Activated B cell treated with CpG ODN at 0.5 μM for 24 hours (primary cell): ENCODE measurements at places on chromosomes 2 and 18.

DNA sequence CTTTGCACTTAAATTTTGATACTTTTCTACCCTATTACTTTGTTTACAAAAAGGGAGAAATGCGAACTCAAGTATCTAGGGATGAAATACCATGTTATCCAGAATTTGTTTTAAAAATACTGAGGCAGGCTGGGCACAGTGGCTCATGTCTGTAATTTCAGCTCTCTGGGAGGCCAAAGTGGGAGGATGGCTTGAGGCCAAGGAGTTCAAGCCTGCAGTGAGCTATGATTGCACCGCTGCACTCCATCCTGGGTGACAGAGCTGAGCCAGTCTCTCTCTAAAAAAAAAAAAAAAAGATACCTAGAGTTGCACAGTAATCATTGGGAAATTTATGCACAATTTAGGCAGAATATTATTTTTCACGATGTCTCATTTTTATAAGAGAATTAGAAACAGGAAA lies 12.4 kb upstream of the VAPA start:
- no peak for DNase-seq
- peaks cover 10% of the 10 kb centered on the region for H3K27me3 ChIP-seq
- H3K36me3 ChIP-seq = no peaks in the 10 kb centered on the region
- no peak overlapping the region for H3K4me3 ChIP-seq

- no peak overlapping the region for H3K27ac ChIP-seq
- H3K36me3 ChIP-seq = peaks cover 69% of the 10 kb centered on the region
- H3K27me3 ChIP-seq = no peaks in the 10 kb centered on the region
- DNase-seq = no peak
- no peaks in the 10 kb centered on the region for H3K4me1 ChIP-seq
Measured at GRCh38 chr2:232802091-232802490, 25.7 kb upstream of the KCNJ13 start.

- H3K27me3 ChIP-seq = no peaks in the 10 kb centered on the region
- no peak for DNase-seq
- no peak overlapping the region for H3K27ac ChIP-seq
- H3K36me3 ChIP-seq = no peaks in the 10 kb centered on the region
- H3K4me3 ChIP-seq = no peak overlapping the region
Measured at GRCh38 chr2:79860228-79861058, 347.6 kb downstream of the CTNNA2 start.

- H3K4me3 ChIP-seq = no peak overlapping the region
- no peaks in the 10 kb centered on the region for H3K4me1 ChIP-seq
- DNase-seq = no peak
- H3K27me3 ChIP-seq = no peaks in the 10 kb centered on the region
- no peaks in the 10 kb centered on the region for H3K36me3 ChIP-seq
Measured at GRCh38 chr18:33097126-33097525, 324.3 kb upstream of the KLHL14 start.

DNA sequence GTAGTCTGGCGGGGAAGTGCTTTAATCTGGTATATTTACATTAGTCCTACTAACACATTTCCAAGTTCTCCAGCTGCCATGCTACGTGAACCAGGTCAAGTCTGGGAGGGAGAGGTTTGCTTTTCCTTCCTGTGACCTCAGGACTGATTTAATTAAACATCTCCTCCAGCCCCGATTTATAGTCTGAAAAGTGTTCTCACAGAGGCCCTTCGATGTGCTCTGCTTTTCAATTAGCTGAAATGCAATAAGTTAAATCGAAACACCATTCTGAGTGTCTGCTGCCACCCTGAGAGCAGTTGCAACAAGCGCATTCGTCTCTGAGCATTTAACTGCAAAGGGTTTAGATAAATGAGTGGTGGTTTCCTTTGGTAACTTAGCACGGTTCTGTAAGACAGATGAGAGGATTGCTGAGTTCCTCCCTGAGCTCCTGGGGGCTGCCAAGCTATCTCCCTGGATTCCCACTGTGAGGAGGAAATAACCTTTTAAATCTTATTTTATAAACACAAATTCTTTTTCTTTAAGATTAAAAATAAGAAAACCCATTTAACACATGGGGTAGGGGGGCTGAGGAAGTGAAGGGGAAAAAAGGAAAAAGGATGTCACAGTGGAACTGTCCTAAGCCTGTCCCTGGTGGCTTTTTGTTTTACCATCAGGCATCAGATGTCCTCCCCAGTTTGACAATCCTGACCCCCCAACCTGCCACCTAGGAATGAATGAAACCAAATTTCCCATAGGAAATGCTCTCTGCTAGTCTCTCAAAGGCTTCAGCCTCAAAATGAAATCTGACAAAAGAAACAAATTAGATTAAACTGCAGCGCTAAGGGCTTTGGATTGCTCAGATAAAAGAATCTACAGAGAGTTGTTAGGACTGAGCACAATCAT lies 56.5 kb upstream of the CREB1 start:
- H3K4me1 ChIP-seq = peaks cover 8% of the 10 kb centered on the region
- no peaks in the 10 kb centered on the region for H3K36me3 ChIP-seq

- H3K27ac ChIP-seq = no peak overlapping the region
- no peaks in the 10 kb centered on the region for H3K27me3 ChIP-seq
- H3K36me3 ChIP-seq = peaks cover 66% of the 10 kb centered on the region
- peaks cover 8% of the 10 kb centered on the region for H3K4me1 ChIP-seq
- no peak for DNase-seq
Measured at GRCh38 chr2:230809015-230809414, 55.7 kb upstream of the ITM2C start.

- no peaks in the 10 kb centered on the region for H3K4me1 ChIP-seq
- no peak overlapping the region for H3K27ac ChIP-seq
- no peaks in the 10 kb centered on the region for H3K36me3 ChIP-seq
- no peak for DNase-seq
- H3K27me3 ChIP-seq = no peaks in the 10 kb centered on the region
- no peak overlapping the region for H3K4me3 ChIP-seq
Measured at GRCh38 chr2:187825108-187825507, 270.9 kb upstream of the TFPI start.

GRCh38 chr2:84283506-84283905 lies 175.6 kb downstream of the SUCLG1 start:
- no peaks in the 10 kb centered on the region for H3K36me3 ChIP-seq
- no peak for DNase-seq
- H3K27me3 ChIP-seq = peaks cover 1% of the 10 kb centered on the region
- H3K4me3 ChIP-seq = no peak overlapping the region
- no peaks in the 10 kb centered on the region for H3K4me1 ChIP-seq

- no peak for DNase-seq
- no peaks in the 10 kb centered on the region for H3K27me3 ChIP-seq
- H3K4me3 ChIP-seq = peak overlapping the region; percentile 98
- H3K4me1 ChIP-seq = peaks cover 75% of the 10 kb centered on the region
Measured at GRCh38 chr2:186486651-186487647, 889 bp downstream of the ZC3H15 start.

- H3K4me1 ChIP-seq = peaks cover 7% of the 10 kb centered on the region
- DNase-seq = no peak
- H3K4me3 ChIP-seq = no peak overlapping the region
- H3K27me3 ChIP-seq = peaks cover 60% of the 10 kb centered on the region
- no peaks in the 10 kb centered on the region for H3K36me3 ChIP-seq
Measured at GRCh38 chr2:203678971-203679370, 27.5 kb upstream of the CD28 start.

- H3K27me3 ChIP-seq = no peaks in the 10 kb centered on the region
- no peak overlapping the region for H3K27ac ChIP-seq
- peaks cover 14% of the 10 kb centered on the region for H3K36me3 ChIP-seq
- peaks cover 50% of the 10 kb centered on the region for H3K4me1 ChIP-seq
Measured at GRCh38 chr2:202269585-202269984, 4.0 kb downstream of the NOP58 start.

DNA sequence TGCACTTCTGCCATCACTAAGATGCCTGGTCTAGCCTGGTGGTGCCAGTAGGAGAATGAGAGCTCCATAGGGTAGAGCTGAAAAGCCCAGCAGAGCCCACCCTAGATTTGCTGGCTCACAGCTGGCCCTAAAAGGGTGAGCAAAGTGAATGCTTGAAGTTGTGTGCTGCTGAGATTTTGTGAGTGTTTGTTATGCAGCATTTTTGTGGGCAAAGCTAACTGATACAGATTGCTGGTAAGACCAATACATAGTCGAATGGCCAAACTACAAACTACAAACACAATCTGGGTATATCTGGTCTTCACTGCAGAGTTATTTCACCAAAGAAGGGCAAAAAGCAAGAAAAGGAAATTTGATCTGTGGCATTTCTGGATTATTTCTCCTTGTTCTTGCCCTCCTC lies 7.1 kb upstream of the AGAP1 start:
- no peak overlapping the region for H3K4me3 ChIP-seq
- H3K27ac ChIP-seq = no peak overlapping the region
- H3K27me3 ChIP-seq = peaks cover 14% of the 10 kb centered on the region
- no peak for DNase-seq

DNA sequence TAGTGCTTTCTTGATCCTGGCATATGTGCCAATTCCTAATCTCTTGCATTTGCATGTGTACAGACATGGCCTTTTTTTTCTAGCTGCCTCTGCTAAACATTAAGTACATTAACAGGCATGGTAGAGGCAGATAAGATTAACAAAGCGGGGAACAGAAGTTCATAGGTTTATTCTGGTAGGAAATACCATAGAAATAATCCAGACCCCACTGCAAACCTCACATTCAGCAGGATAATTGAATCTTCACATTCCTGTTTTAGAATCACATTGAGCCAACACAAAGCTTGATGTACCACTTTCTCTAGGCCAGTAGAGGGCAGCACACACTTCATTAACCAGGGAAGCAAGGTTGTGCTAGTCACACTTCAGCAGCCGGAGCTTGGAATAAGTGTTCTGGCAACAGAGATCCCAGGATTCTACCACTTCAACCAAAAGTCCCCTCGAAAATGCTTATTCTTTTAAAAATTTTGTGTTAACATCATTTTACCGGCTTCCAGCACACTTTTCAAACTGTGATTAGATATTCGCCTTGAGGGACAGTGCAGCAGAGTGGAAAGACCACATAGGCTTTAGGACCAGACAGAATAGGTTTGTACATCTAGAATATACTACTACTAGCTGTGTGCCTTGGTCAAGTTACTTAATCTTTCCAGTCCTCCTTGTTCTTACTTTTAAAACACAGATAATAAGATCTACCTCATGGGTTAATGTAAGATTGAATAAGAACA lies 420.2 kb upstream of the CHST9 start:
- H3K27me3 ChIP-seq = no peaks in the 10 kb centered on the region
- no peak overlapping the region for H3K4me3 ChIP-seq
- no peak overlapping the region for H3K27ac ChIP-seq
- H3K36me3 ChIP-seq = no peaks in the 10 kb centered on the region

GRCh38 chr2:180722551-180723239 lies 257.7 kb upstream of the UBE2E3 start:
- no peaks in the 10 kb centered on the region for H3K4me1 ChIP-seq
- H3K36me3 ChIP-seq = no peaks in the 10 kb centered on the region
- DNase-seq = no peak
- no peak overlapping the region for H3K27ac ChIP-seq

- H3K27me3 ChIP-seq = no peaks in the 10 kb centered on the region
- H3K27ac ChIP-seq = no peak overlapping the region
- DNase-seq = no peak
Measured at GRCh38 chr2:27976308-27976707, 85.8 kb downstream of the BABAM2 start.

GRCh38 chr2:101983928-101984327 lies 7.8 kb upstream of the IL1R2 start:
- no peaks in the 10 kb centered on the region for H3K36me3 ChIP-seq
- DNase-seq = no peak
- peaks cover 3% of the 10 kb centered on the region for H3K27me3 ChIP-seq
- H3K4me1 ChIP-seq = peaks cover 3% of the 10 kb centered on the region

DNA sequence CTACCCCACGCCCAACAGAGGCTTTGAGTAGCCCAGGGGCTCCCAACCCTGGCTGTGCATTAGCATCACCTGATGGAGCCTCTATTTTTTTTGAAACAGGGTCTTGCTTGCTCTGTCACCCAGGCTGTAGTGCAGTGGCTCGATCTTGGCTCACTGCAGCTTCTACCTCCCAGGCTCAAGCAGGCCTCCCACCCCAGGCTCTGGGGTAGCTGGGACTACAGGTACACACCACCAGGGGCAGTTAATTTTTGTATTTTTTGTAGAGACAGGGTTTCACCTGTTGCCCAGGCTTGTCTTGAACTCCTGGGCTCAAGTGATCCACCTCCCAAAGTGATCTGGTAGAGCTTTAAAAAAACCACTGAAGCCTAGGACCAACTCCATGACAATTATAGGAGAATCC lies 394.8 kb upstream of the ATP5MC3 start:
- H3K27me3 ChIP-seq = peaks cover 2% of the 10 kb centered on the region
- peaks cover 15% of the 10 kb centered on the region for H3K4me1 ChIP-seq
- H3K27ac ChIP-seq = no peak overlapping the region

- DNase-seq = no peak
- H3K4me3 ChIP-seq = no peak overlapping the region
- no peaks in the 10 kb centered on the region for H3K36me3 ChIP-seq
Measured at GRCh38 chr2:145431181-145431951, 911.4 kb upstream of the ZEB2 start.

GRCh38 chr2:156339110-156339847 lies 6.8 kb upstream of the NR4A2 start:
- H3K36me3 ChIP-seq = peaks cover 7% of the 10 kb centered on the region
- H3K27me3 ChIP-seq = no peaks in the 10 kb centered on the region
- peaks cover 32% of the 10 kb centered on the region for H3K4me1 ChIP-seq
- H3K4me3 ChIP-seq = no peak overlapping the region
- H3K27ac ChIP-seq = peak overlapping the region; percentile 18

- peaks cover 6% of the 10 kb centered on the region for H3K4me1 ChIP-seq
- no peak overlapping the region for H3K27ac ChIP-seq
- peaks cover 2% of the 10 kb centered on the region for H3K27me3 ChIP-seq
- no peaks in the 10 kb centered on the region for H3K36me3 ChIP-seq
- H3K4me3 ChIP-seq = no peak overlapping the region
- DNase-seq = no peak
Measured at GRCh38 chr2:3127710-3128109, 249.9 kb downstream of the EIPR1 start.

GRCh38 chr18:12005538-12006487 lies 24.5 kb downstream of the IMPA2 start:
- DNase-seq = no peak
- H3K4me3 ChIP-seq = no peak overlapping the region
- H3K36me3 ChIP-seq = no peaks in the 10 kb centered on the region
- peaks cover 4% of the 10 kb centered on the region for H3K4me1 ChIP-seq
- no peak overlapping the region for H3K27ac ChIP-seq

- no peaks in the 10 kb centered on the region for H3K36me3 ChIP-seq
- no peaks in the 10 kb centered on the region for H3K27me3 ChIP-seq
- H3K4me3 ChIP-seq = no peak overlapping the region
Measured at GRCh38 chr2:225814554-225814953, 415.0 kb downstream of the NYAP2 start.

- no peaks in the 10 kb centered on the region for H3K4me1 ChIP-seq
- H3K4me3 ChIP-seq = no peak overlapping the region
- DNase-seq = no peak
- H3K36me3 ChIP-seq = no peaks in the 10 kb centered on the region
- no peaks in the 10 kb centered on the region for H3K27me3 ChIP-seq
- H3K27ac ChIP-seq = no peak overlapping the region
Measured at GRCh38 chr2:34719206-34719605, 1120.1 kb upstream of the FAM98A start.

GRCh38 chr2:238584617-238585016 lies 157.9 kb downstream of the ASB1 start:
- H3K4me3 ChIP-seq = no peak overlapping the region
- no peak overlapping the region for H3K27ac ChIP-seq
- H3K27me3 ChIP-seq = no peaks in the 10 kb centered on the region
- no peaks in the 10 kb centered on the region for H3K36me3 ChIP-seq
